ENCODE measurements at places on chromosomes 1 and 21. TPM values are rescaled to one million over a fixed set of nuclear protein-coding genes. Genes with fewer than 3 reads are reported as not detected.

The TNFAIP8L2 gene
- 16.8 TPM for total RNA-seq

The ESPN gene
- 0.14 TPM for total RNA-seq

The RGS16 gene
- 33.0 TPM for total RNA-seq

The XCL2 gene
- 2.7 TPM for total RNA-seq

The RPTN gene
- total RNA-seq = not detected

The COL16A1 gene
- total RNA-seq = 0.73 TPM

The TFB2M gene
- 20.3 TPM for total RNA-seq

The GMEB1 gene
- total RNA-seq = 29.5 TPM

The OR2T11 gene
- not detected for total RNA-seq

The PLCH2 gene
- 5.5 TPM for total RNA-seq

The UQCRHL gene
- total RNA-seq = 1.2 TPM

The L1TD1 gene
- total RNA-seq = not detected

The KCNN3 gene
- total RNA-seq = 0.08 TPM

The PDZK1 gene
- total RNA-seq = 0.31 TPM

The NMNAT1 gene
- total RNA-seq = 9.8 TPM

Measured in natural killer cell treated with Interleukin-12 subunit alpha and Interleukin-12 subunit beta and Interleukin-15 and Interleukin-18, amount 100 ng/mL, for 72 hours (primary cell).